RPMI7951 (cell line): ENCODE measurements at places on chromosomes 4 and X.
A peak's percentile ranks its signal among the peaks of the same experiment; 100 is the strongest.

DNA sequence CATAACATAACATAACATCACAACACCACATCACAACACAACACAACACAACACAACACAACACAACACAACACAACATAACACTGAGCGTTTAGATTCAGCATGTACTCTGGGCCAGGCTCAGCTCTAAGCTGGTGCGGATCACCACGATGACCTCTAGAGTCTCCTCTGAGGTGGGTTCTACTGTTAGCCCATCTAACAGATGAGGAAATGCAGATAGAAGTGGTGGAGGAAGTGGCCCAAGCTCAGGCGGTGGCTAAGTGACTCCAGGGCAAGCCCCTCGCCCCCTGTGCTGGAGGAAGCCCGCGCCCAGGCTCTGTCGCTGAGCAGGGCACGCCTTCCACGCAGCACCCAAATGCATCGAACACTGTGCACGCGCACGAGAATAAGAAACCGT is 45.3 kb upstream of the CDKN2AIP start:
- no peak for DNase-seq

GRCh38 chr4:127917151-127917550 is 36.5 kb downstream of the PLK4 start:
- DNase-seq, result no peak

DNA sequence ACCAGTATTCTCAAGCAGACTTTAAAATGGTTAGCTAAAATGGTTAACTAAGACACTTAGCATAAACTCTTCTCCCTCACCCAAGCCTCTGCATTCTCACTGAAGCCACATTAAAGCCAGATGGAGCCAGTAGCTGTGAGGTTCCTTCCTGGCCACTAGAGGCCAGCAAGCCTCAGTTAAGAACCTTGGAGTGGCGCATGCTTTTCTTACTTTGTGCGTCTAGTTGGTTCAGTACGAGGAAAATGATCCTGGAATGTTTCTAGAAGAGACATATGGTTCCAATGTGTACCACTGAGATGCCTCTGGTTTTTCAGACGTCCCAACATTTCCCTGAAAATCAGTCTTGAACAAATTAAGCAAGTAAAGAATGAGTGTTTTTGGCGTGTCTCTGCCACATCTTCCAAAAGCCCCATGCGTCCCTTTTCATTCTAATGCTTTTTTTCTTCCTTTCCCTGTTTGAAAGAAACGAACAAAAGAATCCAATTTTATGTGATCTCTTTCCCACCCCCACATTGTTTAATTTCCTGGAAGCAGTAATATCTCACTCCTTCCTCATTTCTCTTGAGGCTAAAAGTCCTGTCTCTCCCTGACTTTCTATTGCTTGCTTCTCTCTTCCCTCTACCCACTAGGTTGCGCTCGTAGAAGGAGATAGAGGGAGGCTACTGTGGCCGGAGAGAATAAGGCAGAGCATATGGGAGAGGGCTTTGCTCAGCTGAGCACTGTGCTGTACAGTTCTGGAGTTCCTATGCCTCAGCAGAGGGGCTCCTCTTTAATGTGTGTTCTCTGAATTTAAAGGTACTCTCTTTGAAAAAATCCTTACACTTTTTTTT is 82.9 kb upstream of the TAB3 start:
- DNase-seq, result peak; percentile 50

- DNase-seq, result no peak
These were observed 346.3 kb downstream of the FBXW7 start for GRCh38 chr4:152189451-152190179.

DNA sequence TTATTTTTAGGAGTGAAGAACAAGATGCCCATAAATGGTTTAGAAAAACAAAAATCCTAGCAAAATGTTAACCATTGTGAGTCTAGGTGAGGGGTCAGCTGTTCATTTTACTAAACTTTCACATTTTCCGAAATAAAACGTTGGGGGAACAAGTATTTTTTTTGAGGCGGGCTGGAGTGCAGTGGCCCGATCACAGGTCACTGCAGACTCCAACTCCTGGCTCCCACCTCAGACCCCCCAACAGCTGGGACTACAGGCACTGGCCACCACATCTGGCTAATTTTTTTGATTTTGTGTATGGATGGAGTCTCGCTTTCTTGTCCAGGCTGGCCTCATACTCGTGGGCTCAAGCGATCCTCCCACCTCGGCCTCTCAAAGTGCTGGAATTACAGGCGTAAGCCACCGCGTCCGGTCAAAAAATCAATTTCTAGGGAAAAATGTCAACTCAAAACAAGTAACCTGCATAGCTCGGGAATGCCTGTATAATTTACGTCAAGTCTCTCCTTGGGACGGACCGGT is 742 bp upstream of the TAF1 start:
- DNase-seq, result no peak

DNA sequence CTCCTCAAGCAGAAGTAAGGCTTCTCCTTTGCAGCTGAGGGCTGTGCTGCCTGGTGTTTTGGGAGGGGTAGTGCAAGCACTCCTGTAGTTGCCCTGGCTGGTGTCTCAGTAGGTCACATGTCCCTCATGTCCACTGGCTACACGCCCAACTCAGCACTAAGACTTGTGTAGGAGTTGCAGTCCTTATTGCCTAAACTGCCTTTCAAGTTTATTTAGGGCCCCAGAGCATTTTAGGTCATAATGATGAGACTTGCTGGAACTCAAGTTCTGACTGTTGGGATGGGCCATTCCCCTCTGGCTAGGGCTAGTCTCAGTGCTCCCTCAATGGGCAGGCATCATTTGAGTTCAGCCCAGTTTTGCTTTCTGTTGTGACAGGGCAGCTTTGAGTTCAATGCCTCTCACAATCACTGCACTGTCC is 44.1 kb downstream of the PPM1K start:
- no peak for DNase-seq

- no peak for DNase-seq
These were observed 89.5 kb downstream of the JAKMIP1 start for GRCh38 chr4:6110681-6111353.

DNA sequence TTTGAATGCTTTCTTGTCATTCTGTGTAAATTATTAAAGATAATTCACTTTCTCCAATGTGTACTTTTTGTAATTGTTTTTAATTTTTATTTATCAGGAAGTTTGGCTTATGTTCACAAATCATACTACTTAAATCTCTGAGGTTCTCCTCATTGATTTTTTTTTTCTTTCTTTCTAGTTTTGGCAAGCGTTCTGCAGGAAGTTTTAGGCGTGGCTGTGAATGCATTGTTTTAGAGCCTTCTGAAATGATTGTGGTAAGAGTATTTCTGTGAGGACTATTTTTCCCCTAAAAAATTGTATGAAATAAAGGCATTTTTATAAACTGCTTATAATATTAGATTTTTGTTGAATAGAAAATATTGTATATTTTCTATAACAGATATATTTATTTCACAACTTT is 135.8 kb downstream of the RAPGEF2 start:
- no peak for DNase-seq

DNA sequence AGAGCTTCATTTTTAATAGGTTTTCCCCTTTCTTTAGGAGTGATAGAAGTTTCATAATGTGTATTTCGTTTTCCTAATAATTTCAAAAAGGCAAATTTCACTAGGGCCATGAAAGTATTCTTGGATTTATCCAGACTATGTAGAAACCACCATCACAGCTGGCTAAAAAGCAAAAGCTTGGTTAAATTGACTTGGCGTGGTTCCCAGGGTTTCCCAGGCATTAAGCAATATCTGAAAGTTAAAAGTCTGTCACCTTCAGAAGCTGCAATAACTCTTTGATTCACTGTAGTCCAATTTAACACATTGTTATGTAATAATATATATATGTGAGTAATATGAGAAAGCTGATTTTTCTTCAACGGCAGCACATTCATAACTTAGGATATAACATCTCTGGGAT is 38.3 kb downstream of the NDNF start:
- DNase-seq, result peak; percentile 3

DNA sequence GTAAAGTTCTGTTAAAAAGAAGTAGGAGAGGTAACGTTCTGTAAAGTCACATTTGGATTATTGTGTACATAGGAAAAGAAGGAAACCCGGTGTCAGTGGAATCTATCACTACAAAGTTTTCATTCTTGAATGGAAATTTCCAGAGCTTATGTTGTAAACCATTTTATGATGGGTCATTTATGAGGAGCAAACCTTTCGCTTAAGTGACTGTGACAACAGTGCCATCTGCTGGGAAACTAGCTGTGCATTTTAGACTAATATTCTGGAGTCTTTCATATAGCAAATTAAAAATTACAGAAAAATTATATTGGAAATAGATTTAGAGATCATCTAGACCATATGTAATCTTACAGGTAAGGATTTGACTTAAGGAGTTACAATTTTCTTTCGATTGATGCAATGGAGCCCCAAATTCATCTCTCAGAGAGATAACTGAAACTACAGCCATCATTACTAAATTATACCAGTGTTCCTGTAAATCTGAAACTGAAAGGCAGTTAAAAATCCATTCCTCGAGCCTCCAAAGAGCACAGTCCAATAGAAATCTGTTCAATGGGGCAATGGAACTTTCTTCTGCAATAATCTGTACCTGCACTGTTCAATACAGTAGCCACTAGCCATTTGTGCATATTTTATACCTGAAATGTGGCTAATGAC is 26.9 kb downstream of the ASB9 start:
- DNase-seq, result peak; percentile 51
